ENCODE measurements at places on chromosomes 3 and 15.

DNA sequence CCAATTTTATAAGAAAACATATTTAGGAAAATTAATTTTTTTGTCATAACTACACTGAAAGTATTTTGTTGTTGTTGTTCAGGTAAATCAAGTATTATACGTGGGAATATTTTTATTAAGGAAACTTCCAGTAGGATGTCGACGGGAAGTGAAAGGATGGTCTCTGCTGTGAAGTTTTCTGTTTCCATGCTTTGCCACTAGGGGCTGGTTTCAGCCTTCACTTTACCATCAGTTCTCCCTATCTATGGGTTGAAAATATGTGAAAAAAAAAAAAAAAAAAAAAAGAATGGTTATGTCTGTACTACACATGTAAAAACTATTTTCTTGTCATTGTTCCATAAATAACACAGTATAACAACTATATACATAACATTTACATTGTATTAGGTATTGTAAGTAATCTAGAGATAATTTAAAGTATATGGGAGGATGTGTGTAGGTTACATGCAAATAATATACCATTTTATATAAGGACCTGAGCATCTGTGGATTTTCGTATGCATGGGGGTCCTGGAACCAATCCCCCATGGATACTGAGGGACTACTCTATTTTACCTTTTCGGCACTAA is 136.7 kb downstream of the SMAD6 start:
- DNase-seq = peak; percentile 28

- DNase-seq = no peak
These were observed 42.1 kb upstream of the EPHB1 start for GRCh38 chr3:134752761-134753461.

DNA sequence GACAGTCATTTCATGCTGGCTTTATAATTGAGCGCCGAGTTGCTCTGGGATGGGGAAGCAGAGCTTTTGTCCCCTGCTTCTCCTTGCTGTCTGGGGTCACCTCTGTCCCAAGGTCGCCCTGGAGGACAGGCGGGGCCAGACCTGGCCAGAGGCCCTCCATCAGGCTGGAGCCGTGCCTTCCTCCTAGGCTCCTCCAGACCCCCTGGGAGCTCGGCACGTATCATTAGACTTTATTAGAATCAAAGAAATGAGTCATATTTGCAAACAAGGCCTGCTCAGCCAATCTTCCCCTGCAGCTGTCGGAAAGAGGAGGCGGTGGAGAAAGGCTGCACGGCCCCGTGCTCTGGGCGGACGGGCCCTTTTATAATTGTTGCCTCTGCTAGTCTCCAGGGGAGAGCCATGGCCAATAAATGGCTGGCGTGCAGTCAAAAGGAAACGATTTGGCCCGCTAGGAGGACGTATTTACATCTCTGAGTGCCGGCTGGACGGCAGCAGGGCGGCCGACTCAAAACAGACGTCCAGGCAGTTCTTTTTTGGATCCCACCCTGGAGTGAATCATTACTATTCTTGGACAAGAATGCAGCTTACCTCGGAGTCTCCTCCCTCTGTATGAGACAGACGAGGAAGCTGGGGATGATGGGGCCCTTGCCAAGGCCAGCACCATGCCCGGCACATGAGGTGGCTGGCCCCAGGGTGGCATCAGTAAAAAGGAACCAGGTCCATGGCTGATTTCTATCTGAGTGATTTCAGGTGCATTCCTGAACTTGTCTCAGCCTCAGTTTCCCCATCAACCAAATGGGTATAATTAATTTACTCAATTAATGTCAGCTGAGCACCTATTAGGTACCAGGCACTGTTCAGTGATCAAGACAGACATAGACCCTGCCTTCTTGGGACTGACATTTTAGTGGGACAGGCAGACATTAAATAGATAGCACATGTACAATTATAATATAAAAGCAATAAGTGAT is 50.6 kb downstream of the SLC6A6 start:
- no peak for DNase-seq

GRCh38 chr15:38414357-38414756 is 39.6 kb upstream of the FAM98B start:
- DNase-seq = peak; percentile 7

GRCh38 chr15:34700891-34701427 is 53.8 kb downstream of the GJD2 start:
- no peak for DNase-seq

GRCh38 chr3:181719991-181720680 is 8.4 kb downstream of the SOX2 start:
- no peak for DNase-seq

GRCh38 chr3:63662011-63662410 is 9.5 kb downstream of the SNTN start:
- DNase-seq = no peak

DNA sequence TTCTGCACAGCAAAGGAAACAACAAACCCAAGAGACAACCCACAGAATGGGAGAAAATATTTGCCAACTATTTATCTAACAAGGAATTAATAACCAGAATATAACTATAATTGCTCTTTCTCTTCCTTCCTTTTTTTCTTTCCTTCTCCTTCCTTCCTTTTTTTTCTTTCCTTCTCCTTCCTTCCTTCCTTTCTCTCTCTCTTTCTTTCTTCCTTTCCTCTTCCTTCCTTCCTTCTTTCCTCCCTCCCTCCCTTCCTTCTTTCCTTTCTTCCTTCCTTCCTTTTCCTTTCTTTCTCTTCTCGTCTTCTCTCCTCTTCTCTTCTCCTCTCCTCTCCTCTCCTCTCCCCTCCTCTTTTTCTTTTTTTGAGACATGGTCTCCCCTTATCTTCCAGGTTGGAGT is 345.4 kb upstream of the ARRDC4 start:
- no peak for DNase-seq

- DNase-seq = no peak
These were observed 273.5 kb upstream of the SEMA6D start for GRCh38 chr15:47443839-47444238.

DNA sequence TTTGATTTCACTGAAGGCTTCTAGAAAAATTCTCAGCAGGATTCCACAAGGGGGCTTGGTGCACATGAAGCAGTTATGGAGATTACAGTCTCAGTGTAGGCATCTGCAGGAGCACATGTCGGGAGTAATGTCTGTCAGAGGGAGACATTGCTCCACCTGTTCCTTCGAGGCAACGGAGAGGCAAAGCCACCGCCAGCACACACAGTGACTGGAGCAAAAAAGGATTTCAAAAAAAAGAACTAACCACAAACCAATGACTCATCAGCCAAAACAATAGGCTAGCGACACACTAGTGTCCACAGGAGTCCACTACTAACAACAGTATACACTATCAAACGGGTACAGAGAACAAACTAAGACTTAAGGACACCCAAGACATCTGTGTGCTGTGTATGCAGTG is 68.9 kb downstream of the NPTN start:
- peak; percentile 24 for DNase-seq

- no peak for DNase-seq
These were observed 287.3 kb upstream of the COL8A1 start for GRCh38 chr3:99351122-99351521.

- peak; percentile 10 for DNase-seq
These were observed 1.9 kb downstream of the FNDC3B start for GRCh38 chr3:172040981-172041963.

DNA sequence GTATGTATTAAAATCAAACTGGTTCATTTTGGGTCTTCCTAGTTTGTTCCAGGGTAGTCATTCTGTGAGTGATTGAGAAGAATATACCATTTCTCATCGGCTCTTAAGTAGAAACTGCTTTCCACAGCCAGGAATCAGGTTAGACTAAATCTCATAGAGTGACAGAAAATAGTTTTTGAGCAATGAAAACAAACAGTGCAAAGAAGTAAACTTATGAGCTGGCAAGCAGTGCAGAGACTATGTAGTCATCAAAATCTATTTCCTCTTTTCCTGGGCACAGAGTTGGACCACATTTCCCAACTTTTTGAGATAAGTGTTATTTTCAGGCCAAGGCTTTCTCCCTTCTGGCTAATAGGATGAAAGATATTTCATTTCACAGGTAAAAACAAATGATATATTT is 66.5 kb downstream of the UBE3A start:
- DNase-seq = no peak

GRCh38 chr15:45499426-45499825 is 23.1 kb downstream of the SLC30A4 start:
- no peak for DNase-seq

DNA sequence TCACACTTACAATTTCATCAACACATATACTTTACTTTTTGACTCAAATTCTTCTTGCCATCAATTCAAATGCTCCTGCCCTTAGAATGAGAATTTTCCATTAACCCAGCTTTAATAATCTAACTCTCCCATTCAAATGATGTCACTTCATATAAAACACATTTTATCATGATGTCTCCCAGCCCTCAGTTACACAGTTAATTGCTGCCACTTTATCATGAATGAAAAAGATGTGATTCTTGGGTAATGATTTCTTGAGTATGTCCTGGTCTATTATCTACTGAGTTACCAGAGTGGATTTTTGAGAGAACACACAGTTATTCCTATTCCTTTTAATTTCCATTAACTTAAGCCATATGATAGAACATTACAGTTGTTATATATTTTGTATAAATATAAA is 7.6 kb downstream of the AGTR1 start:
- DNase-seq = no peak

DNA sequence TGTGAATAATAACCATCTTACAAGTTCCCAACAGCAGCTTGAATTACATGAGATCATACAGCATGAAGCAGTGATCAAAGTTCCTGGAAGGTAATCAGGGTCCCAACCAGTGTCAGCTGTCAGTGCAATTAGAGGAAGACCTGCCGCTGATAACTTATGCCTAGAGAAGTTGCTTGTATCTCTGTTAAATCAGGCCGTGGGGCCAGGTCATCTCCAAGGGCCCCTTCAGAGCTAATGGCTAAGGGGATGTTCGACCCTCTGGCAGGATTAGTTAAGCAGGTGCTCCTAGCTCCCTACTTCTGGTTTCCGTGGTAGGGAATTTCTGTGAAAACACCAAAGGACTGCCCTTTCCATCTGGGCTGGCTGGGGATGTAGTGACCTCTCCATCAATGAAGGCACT is 251.0 kb downstream of the FAM43A start:
- DNase-seq = no peak

- DNase-seq = no peak
These were observed 207.7 kb upstream of the TRIM42 start for GRCh38 chr3:140470211-140470610.

GRCh38 chr3:130316169-130316568 is 29.3 kb upstream of the COL6A5 start:
- DNase-seq = no peak

DNA sequence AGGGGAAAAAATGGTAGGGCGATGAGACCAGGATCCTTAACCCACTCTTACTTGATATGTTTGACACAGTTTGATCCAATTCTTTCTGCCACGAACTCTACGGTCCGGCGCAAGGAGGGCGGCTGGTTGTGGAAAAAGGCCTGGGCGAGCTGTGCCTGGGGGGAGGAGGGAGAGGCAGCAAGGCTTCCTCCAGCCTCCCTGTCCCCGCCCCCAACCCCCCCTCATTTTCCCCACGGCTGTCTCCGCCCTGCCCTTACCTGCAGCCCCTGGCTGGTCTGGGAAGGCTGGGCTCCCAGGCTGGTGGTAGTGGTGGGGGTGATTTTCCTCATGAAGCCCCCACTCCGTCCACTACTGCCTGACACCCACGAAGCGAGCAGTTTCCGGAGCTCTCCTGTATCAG is 8.0 kb downstream of the CDAN1 start:
- DNase-seq = no peak

GRCh38 chr15:70039917-70040316 is 57.8 kb downstream of the TLE3 start:
- DNase-seq = no peak

DNA sequence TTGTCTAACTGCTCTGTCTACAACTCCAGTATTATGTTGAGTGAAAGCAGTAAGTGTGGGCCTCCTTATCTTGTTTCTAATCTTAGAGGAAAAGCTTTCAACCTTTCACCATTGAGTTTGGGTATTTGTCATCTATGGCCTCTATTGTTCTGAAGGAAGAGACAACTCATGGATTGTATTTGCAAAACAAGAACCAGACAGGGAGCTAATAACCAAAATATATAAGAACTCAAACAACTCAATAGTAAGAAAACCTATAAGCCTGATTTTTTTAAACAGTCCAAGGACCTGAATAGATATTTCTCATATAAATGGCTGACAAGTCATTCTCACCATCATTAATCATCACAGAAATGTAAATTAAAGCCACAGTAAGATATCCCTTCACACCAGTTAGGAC is 113.0 kb downstream of the TAFA4 start:
- no peak for DNase-seq

GRCh38 chr3:159732172-159733111 is 256.2 kb upstream of the IL12A start:
- DNase-seq = no peak

DNA sequence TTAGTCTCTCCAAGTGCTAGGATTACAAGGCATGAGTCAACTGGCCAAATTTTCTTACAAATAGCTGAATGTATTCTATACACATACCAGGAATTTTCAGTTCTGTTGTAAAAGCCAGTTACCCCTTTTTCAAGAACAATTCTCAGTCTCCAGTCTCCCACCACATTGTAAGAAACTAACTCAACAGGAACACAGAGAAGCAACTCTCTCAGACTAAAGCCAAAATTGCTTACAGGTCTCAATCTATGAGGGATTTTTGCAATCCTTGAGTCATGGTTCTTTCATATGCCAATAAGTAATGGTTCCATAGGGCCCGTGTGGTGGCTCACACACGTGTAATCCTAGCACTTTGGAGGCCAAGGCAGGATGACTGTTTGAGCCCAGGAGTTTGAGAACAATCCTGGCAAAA is 8.5 kb downstream of the IP6K2 start:
- DNase-seq = no peak

- DNase-seq = no peak
These were observed 14.2 kb downstream of the DZIP3 start for GRCh38 chr3:108603691-108604090.

- DNase-seq = no peak
These were observed 9.3 kb downstream of the OXTR start for GRCh38 chr3:8760091-8760490.

- DNase-seq = peak; percentile 46
These were observed 1.1 kb downstream of the PLXNB1 start for GRCh38 chr3:48428572-48429316.

DNA sequence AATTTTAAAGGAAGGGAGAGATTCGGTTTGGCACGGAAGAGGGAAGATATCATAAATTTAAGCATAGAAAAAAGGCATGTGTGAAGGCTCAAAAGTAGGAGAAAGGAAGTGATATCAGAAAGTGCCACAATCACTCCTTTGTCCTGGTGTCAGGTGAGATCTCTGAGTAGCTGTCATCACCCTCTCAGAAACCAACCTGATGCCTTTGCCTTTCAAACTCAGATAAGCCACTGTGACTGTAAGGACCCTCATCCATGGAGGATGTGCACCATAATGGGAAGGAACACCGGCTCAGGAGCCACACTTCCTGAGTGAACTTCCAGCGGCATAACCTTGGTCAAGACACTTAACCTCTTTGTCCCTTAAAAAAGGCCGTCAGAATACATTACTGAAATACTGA is 318.7 kb upstream of the SEMA6D start:
- DNase-seq = no peak

DNA sequence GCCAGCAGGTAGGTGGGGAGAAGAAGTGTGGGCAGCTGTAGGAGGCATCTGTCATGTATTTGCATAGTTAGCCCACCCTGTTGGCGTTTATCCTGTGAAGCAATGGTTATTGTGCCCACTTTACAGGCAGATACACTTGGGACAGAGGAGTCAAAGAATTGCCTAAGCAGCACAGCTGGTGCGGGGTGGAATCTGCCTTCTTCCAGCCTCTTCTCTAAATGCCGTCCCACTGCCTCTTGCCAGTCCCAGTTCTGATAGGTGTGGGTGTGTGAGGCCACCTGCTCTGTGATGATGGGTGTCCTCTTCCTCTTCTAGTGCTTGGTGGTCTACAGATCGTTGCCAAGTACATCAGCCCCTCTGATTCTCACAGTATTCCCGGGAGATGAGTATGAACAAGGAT is 80.9 kb downstream of the ABHD5 start:
- no peak for DNase-seq

GRCh38 chr3:5095886-5096285 is 26.2 kb upstream of the ARL8B start:
- peak; percentile 42 for DNase-seq

Measured in cerebellum (tissue), 4 donors.